ENCODE measurements at places on chromosomes 7 and 10.

DNA sequence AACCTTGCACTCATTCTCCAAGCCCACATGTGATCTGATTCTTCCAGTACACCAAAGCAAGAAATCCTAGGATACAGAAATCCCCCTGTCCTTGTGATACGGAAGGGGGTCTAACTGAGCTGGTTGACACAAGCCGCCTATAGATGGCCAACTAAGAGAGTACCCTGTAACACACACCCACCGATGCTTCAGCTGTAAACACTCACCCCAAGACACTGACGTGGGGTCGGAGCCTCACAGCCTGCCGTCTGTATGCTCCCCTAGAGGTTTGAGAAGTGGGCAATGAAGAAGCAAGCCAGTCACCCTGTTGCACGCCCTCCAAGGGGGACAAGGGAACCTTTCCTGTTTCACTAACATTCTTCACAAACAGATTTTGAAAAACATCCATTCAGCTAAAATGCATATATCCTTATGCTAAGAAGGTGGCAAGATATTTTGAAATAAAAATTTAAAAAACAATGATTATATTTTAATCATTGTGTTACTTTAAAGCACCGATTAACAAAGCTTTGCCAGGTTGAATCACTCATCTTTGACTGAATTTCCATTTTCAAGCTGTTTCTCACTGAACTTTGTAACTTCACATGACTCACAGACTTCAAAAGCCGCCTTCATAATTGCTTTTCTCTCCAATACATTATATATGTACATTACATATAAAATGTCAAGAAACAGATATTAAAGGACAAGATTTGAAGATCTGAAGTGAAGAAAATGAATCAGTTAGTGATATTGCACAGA lies 329.3 kb downstream of the ARL4A start:
- DNase-seq: no peak

GRCh38 chr10:101442456-101442800 lies 88.5 kb downstream of the BTRC start:
- DNase-seq: no peak

DNA sequence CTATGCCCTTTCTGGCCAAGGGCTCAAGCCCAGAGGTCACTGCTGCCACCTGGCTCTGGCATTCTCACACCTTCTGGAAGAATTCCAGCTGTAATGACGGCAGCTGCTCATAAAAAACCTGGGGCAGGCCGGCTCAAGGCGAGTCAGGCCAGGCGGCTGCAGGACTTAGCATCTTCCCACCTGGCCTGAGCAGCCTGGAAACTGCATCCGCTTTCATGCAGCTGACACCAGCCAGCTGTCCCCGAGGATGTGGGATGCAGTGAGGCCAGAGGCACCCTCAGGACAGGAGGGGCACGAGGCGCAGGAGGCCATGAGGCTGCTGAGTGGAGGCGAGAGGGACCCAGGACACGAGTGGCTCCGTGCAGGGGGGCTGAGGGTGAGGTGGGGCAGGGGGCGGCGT lies 47.5 kb upstream of the ADGRA1 start:
- DNase-seq: no peak

- no peak for DNase-seq
These were observed 498.7 kb downstream of the NXPH1 start for GRCh38 chr7:8931906-8932646.

GRCh38 chr10:100808876-100809275 lies 63.5 kb downstream of the PAX2 start:
- DNase-seq: no peak

All from GM13976 (cell line).